Astrocyte of the cerebellum (primary cell): ENCODE measurements at places on chromosomes 7 and 10.

- DNase-seq, result no peak
Measured at GRCh38 chr10:32060347-32060746, 4.1 kb upstream of the KIF5B start.

DNA sequence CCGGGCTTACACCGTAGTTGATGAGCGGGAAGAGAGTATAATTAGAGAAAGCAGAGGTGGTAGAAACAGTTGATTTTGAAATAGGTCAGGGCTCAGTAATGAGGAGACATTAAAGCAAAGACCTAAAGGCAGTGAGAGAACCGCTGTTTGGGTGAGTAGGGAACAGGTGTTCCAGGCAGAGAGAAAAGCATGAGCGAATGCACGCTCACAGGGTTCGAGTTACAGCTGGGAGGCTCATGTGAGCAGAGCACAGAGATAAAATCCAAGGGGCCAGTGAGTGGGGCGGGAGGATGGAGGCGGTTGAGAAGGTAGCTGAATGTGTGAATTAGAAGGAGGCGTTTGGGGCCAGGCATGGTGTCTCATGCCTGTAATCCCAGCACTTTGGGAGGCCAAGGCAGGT lies 39.9 kb downstream of the APBB1IP start:
- DNase-seq, result no peak

GRCh38 chr10:43403911-43404703 lies 4.9 kb downstream of the HNRNPF start:
- DNase-seq, result no peak

DNA sequence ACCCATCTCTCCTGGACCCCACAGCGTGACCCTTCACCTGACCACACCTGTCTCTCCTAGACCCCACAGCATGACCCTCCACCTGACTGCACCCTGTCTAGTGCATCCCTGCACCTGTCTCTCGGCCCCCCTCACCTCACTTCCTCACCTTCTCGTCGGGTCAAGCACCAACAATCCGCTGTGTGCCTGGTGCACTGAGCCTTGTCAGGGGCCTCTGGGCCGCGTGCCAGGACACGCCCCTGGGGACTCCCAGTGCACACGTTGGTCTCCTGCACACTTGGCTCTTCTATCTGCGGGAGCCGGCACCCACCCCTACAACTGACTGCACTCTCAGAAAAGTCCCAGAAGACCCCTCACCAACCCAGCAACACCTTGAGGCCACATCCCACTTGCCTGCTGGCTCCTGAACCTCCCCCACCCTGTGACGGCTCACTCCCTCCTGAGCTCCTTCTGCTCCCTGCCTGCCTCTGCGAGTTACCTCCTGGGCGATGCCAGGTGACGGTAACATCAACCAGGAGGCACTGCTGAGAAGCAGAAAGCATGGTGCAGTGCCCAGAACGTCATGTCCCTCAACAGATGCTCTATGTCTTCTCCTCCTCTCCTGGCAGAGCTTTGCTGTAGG lies 147.6 kb downstream of the DIP2C start:
- DNase-seq, result no peak

- no peak for DNase-seq
Measured at GRCh38 chr7:18038382-18038781, 10.7 kb upstream of the PRPS1L1 start.

DNA sequence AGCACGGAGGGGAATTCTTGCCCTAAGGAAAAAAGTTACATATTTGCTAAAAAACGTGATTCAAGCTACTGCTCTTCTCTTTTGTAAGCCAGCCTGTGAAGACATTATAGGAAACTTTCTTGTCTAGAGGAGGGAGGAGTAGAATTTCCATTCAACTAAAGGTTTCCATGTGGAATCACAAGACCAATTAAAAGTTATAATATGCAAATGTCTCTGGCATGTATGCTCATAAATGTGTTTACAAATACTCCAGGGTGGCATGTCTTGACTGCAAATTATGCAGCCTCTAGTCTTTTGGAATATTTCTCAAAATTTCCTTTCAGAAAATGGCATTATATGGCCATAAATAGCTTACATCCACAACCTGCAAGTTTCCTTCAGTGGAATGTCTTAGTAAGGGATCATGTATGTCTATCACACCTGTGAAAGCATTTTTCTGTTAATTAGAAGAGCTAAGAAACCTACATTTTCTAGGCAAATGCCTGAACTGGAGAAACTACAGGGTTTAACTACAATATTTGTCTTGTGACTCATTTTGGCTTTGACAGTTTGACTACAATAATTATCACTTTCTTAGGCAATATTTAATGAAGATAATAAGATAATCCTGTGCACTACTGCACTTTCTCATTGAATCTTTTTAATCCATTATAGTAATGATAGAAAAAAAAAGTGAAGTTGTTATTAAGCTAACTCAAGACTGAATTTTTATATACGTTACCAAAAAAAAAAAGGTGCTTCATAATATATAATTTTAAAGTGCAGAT lies 111.1 kb upstream of the C10orf90 start:
- DNase-seq, result no peak

DNA sequence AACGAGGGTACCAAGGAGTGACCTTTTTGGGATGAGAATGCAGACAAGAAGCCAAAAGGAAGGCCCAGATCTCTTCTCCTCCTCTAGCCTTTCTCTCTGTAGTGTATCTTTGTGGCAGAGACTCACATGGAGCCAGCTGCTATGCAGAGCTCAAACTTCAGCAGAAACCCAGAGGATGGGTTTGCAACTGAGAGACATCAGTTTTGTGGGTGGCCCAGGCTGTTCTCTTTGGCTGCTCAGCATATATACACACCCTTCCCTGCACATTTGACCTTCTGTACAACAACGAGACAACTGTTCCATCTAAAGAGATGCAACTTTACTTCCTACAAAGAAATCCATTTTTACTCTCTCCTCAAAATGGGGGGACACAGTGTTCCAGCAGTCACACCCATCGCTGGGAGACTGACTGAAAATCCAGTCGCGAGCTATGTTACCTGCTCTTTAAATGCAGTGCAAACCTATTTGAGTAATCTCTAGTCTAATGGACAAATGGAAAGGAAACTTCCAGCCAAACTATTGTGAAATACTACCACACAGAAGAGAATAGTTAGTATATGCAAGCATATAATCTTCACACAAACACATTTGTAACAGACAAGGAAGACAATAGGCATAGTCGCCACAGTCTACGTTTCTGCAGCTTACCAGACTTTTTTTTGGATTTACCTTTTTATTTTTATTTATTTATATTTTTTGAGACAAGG lies 51.2 kb downstream of the GTF2I start:
- DNase-seq, result no peak

GRCh38 chr7:154167807-154168206 lies 115.6 kb downstream of the DPP6 start:
- DNase-seq, result no peak

GRCh38 chr7:106015381-106016218 lies 52.5 kb downstream of the CDHR3 start:
- DNase-seq, result no peak

DNA sequence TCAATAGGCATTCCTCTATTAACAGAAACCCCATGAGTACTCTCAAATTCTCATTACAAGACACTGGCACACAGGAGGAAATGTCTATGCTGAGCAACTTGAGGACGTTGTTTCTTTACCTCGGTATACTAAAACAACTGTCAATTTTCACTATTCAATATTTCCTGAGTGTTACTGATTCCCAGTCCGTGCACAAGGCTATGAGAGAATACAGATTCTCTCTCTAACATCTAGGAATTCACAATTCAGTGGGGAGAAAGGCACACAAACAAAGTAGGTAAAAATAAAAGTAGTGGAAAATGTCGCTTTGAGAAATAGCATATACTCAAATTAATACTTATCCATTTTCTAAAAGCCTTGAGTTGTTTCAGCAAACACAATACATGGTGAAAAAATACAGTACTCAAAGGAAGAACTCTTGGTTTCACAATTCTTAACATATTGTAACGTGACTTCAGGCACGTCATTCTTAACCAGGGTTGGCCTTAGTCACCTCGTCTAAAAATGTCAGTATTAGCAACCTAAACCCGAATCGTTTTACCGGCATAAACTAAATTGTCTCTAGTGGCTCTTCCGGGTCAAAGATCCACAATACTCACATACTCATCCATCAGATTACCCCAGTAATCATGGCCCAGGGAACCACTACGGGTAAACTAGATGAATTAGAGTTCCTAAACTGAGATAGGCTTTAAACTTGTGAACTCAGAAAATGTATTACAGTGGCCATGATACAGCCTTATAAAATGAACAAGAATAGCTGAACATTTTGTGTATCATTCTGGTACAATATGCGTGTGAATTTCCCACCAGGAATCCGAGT lies 1.5 kb downstream of the IPMK start:
- DNase-seq, result no peak

DNA sequence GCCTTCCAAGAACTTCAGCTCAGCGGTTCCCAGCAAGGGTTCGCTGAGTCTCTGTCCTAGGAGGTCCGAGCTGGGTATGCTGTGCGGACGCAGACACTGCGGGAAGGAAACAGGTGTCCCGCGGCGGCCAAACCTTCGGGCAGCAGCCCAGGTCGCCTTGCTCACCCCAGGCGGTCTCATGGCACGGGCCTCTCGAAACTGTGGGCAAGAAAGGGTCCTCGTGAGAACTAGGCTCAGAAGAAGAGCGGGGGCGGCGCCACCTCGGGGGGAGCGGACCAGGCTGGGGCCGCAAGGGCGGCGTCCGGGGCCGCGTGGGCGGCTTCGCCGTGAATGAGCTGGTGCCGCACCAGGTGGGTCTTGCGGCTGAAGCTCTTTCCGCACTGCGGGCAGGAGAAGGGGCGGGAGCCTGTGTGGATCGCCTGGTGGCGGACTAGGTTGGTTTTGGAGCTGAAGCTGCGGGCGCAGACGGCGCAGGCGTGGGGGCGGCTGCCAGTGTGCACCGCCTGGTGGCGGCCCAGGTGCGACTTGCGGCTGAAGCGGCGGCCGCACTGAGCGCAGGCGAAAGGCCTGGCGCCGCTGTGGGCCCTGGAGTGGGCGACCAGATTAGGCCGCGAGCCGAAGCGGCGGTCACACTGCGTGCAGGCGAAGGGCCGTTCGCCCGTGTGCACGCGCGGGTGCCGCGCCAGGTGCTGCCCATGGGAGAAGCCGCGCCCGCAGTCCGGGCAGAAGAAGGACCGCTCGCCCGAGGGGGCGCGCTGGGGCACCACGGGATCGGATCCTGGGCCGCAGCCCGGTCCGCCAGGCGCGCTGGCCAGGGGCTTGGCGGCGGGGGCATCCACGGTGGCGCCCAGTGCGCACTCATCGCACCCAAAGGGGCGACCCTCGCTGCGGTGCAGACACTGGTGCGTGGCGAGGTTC lies 8.6 kb downstream of the ZNF467 start:
- DNase-seq, result no peak

DNA sequence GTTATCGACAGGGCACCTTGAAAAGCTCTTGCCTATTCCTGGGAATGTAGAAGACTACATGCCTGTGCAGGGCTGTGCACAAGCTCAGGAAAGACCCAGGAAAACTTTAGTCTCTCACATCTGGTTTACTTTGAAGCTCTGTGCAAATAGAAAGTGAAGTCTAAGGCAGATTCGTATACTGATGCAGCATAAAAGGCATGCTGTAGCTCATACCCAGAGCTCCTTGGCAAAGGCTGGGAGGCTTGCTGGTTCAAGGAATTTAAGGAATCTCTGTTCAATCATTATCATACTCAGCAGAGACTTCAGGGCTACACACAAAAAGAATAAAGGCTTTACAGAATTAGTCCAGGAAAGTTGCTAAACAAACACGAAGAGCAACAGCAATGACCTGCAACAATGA lies 192.0 kb downstream of the OTUD1 start:
- no peak for DNase-seq

- no peak for DNase-seq
Measured at GRCh38 chr7:39504963-39505362, 61.2 kb upstream of the YAE1 start.

GRCh38 chr10:133403784-133404183 lies 9.8 kb downstream of the MTG1 start:
- no peak for DNase-seq

GRCh38 chr10:22560913-22561239 lies 153.5 kb downstream of the PIP4K2A start:
- peak; percentile 3 for DNase-seq

DNA sequence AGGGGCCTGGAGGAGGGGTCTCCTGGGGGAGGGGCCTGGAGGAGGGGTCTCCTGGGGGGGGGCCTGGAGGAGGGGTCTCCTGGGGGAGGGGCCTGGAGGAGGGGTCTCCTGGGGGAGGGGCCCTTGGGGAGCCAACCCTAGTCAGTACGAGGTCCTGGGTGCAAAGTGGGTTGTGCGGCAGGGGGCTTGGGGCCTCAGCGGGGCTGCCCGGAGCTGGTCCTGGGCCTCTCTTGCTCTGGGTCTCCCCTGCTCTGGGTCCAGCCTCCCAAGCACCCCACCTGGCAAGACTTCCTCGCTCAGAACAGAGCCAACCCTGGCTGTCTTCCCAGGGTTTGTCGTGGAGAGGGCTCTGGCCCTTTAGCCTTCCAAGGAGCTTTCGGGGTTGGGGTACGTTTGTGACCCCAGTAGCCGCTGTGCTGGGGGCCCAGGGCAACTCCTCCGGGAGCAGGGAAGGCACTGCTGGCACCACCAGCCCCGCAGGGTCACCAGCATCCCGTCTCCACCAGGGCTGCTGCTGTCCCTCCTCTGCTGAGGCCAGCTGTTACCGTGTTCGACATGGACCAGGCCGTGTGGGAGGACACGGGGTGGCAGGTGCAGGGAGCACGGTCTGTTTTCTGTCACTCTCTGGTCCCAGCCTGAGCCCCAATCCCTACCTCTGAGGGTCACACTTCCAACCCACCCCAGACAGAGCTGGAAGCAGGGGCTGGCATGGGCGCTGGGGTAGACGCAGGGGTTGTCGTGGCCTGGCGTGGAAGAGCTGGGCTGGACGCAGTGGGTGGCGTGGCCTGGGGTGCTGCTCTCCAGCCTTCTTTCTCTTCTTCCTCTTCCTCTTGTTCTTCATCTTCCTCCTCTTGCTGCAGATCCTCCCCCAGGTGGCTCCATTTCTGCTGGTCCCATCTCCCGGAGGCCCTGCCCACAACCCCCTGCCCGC lies 22.8 kb downstream of the PWWP2B start:
- DNase-seq, result no peak

DNA sequence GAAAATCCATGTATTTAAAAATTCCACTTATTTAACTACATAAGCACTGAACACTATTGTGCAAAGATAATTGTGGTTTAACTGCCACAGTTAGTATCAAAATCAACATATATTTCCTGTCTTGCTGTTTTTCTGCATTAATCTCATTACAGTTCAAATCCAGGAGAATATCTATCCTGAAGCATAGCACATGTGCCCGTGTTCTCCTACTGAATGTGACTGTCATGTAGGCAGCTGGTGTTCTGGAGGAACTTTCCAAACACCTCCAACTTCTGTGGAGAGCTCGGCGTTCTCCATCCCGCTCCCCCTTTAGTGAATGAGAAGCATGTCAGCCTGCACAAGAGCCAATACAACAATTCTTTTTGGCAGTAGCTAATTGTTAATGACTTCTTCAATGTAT lies 76.4 kb upstream of the IKZF1 start:
- DNase-seq, result no peak

GRCh38 chr10:44355630-44356029 lies 29.3 kb downstream of the CXCL12 start:
- no peak for DNase-seq

DNA sequence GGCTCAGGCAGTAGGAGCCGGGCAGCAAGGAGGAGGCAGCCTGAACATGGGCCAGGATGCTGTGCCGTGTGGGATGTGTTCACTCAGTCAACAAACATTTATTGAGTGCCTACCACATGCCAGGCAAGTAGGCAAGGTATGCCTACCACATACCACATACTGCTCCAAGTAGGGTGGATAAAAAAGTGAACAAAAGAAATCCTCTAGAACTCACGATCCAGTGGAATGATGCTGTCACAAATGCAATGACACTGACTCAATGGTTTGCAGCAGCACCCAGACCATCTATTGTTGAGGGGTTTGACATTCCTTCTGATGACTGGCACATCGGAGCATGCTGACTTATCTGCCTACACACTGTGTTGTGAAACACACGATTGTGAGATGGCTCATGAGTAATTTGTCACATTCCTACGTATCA lies 413.5 kb downstream of the NRG3 start:
- DNase-seq, result no peak
